ENCODE measurements at places on chromosomes 11 and 22.

DNA sequence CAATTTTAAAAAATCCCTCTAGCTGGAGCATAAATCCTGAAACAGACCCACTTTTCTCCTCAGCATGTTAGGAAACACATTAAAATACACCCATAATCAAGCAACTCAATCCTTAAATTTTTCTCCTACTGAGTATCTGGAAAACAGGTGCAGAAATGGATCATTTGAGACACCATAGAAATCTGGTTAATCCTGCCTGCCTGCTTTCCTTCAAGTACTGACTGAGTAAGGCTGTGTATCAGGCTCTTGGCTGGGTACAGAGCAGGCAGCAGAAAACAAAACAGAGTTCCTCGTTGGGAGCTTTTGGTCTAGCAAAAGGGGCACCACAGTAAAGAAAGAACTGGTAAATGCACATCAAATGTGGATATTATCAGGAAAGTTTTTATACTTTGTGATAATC lies 1.9 kb downstream of the KCNQ1OT1 start:
- DNase-seq: no peak

GRCh38 chr11:10495464-10495786 lies 40.4 kb downstream of the AMPD3 start:
- peak; percentile 15 for DNase-seq

- DNase-seq: no peak
These were observed 5.5 kb downstream of the SNAP29 start for GRCh38 chr22:20864186-20864908.

DNA sequence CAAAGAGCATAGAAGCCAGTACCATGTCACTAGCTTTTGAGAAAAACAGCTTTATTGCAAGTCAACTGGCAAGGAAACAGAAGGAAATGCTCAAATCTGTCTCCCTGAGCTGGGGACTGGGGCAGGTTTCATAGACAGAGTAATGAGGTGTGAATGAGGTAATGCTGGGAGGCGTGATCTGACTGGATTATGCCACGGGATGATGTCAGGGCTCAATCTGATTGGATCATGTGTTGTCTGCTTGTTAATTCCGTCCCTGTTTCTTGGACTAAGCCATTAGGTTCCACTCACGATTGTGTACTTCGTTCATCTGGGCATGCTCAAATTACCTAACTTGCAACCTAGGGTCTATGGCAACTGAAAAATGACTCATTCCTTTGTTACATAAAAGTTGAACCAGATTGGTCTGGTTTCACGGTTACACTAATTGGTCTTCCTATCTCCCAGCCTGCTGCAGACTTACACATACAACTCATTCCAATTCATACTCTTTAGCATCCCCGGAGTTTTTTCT lies 20.2 kb upstream of the OR10A5 start:
- no peak for DNase-seq

GRCh38 chr11:93585758-93586157 lies 42.6 kb upstream of the SMCO4 start:
- no peak for DNase-seq

- no peak for DNase-seq
These were observed 31.7 kb upstream of the P2RY2 start for GRCh38 chr11:73186294-73186850.

DNA sequence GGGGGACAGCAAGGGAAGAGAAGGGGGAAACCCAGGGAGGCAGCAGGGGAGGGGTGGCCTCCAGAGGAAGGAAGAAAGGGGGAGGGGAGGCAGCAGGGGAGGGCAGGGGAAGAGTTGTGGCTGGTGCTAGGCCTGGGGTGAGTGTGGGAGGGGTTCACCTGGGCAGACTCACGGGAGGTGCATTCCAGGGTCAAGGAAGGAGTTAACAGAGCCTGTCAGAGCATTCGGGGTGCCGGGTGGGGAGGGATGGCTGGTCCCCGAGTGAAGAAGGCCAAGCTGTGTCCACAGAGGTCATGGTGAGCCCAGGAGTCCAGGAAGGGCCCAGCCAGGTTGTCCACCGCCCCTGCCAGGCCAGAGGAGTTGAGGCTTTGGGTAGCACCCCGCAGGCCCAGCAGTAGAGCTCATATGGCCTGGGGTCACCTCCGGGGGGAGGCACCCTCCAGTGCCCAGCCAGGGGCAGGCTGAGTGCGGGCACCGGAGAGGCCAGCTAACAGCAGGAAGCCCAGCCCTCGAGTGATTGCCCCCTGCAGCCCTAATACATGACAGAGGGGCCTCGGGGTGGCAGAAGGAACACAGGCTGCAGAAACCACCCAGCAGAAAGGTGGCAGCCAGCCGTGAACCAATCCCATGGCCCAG lies 31.1 kb upstream of the PPARA start:
- DNase-seq: no peak

- DNase-seq: no peak
These were observed 1256.1 kb upstream of the CNTN5 start for GRCh38 chr11:97764605-97765004.

DNA sequence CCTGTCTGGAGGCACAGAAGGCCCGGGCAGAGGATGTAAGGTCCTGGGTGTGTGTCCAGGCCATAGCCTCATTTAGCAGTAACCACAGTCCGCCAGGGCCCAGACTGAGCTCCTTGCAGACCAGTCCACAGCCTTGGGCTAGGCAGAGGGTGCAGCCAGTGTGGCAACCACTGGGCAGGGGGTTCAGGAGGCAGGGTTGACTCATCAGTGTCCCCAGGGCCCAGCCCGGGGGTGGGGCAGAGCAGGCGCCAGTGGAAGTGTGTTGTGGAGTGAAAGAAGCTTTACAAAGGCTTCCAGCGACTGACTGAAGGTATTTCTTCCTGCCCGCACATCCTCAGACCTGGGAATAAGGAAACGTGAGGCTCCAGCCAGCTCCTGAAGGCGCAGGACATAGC lies 27.7 kb upstream of the WNT11 start:
- peak; percentile 31 for DNase-seq

DNA sequence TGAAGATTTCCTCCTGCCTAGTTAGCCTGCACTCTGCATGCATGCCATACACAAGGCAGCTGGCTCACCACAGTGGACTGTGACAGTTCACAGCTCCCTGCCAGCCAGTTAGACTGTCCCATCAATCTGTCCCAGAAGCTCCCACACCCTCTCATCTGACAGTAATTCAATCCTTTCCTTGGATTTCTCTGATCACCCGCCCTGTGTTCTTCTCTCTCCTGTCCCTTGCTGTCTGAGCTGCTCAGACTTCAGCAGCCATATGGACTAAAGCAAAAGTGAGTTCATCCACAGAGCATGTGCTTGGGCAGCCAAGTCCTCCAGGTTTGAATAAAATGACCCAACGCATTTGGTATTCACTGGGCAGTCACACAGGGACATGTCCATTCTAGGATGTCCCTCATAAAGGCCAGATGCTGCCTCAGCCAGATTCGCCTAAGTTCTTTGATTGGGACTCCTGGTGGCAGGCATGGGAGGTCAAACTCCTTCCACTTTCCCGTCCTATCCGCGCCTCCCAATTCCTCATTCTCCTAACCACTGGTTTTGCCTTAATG lies 54.5 kb upstream of the ZBTB44 start:
- no peak for DNase-seq

GRCh38 chr11:14898906-14899305 lies 6.9 kb upstream of the CYP2R1 start:
- DNase-seq: no peak

DNA sequence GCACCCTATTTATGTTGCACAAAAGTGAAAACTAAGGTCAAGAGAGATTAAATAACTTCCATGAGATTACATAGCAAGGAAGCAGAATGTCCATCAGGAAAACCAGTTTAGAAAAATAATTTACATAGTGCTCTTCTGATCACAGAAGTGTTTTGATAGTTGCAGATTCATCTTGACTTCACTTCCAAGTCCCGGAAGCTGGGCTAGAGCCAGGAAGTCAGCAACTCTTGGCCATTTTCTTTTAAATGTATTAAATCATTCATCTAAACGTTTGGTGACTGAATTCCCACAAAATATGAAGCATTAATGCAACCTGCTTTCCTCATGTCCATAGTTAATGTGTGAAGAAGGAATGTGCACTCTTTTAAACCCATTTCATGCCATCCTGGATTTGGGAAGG lies 29.7 kb downstream of the APLP2 start:
- DNase-seq: no peak

DNA sequence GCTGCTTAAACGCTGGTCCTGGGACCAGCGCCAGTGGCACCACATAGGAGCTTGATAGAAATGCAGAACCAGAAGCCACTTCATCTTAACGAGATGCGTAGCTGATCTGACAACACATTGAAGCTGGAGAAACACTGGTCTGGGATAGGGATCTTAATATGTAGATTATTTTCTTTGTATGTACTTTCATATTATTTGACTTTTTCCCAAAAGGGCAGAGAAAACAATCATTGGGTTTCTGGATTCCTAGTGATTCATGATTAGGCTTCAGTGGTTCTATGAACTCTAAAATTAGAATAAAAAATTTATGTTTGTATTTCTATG lies 12.3 kb downstream of the MPEG1 start:
- DNase-seq: no peak

- no peak for DNase-seq
These were observed 2285.3 kb downstream of the LRRC4C start for GRCh38 chr11:39174196-39174595.

- DNase-seq: no peak
These were observed 274.2 kb downstream of the FAM76B start for GRCh38 chr11:95515371-95515770.

GRCh38 chr11:27532652-27533325 lies 26.2 kb upstream of the LIN7C start:
- no peak for DNase-seq

GRCh38 chr22:48660790-48661740 lies 1166.6 kb downstream of the BRD1 start:
- no peak for DNase-seq

- DNase-seq: no peak
These were observed 2.7 kb upstream of the ARHGAP42 start for GRCh38 chr11:100684101-100685065.

DNA sequence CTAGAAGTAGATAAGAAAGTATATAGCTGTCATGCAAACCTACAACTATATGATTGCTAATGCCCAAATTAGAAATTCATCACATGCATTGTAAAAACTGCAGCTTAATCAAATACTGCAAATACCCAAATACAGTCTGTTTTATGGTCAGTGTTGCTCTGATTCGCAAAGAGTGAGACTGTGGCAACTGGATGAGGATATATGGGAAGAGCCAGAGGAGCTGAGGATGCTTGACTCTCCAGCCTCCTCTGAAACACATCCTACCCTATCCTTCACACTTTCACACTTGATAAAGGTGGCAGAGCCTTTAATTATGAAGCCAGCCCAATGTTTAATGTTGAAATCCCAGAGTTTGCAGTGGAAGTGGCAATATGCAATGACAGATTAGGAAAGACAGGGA lies 21.9 kb upstream of the OR2AT4 start:
- no peak for DNase-seq

DNA sequence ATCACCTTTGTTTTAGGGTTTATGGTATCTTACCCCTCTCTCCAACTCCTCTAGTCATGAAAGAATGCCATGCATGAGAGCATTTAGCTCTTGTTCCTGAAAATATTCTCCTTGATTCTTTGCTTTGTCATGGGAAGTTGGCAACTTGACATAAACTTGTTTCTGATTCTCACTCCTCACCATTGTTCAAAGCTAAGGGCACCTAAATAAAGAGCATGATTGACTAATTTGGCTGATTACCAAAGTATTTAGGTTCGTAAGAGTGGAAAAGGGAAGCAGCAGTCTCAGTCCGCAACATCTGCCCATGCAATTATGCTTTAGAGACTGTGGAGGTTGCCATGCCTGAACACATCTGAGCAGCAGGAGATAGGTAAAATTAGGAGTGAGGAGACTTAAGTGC lies 26.4 kb downstream of the OR52K1 start:
- no peak for DNase-seq

DNA sequence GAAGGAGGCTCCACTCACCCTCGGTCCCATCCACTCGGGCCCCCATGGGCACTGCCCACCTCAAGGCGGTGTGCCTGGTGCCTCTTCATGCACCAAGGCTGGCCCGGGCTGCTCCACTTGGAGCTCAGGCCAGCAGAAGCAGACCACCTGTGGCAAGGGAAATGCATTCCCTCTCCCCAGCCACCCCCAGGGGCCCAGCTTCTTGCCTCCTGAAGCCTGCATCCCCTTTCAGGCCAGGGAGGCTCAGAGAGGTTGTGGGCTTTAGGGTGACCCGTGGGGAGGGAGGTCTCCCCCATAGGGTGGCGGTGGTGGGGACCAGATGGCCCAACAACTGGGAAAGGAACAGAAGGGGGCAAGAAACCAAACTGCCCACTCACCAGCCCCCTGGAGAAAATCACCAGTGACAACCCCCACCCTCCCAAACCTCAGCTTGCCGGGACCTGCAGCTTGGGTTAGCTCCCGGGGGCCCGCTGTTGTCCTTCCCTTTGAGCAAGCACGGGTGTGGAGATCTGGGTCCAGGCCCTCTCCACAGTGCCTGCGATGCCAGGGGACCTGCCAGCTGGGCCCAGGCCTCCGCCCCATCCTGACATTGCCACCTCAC lies 8.4 kb downstream of the CBX6 start:
- no peak for DNase-seq

DNA sequence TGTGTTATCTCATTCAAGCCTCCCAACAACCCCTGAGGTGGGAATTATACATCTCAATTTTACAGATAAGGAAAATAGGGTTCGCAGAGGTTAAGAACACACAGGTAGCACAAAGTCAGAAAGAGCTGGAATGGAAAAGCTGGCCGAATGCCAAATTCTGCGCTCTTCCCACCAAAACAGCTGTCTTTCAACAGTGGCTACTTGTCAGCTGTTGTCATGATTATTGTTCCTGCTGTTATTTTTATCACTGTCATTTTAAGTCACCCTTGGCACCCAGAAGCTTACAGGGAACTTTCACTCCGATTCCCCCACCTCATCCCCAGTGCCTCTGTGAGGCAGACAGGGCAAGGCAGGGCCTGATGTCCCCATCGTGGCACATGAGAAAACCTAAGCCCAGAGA lies 74.5 kb upstream of the CSNK2A3 start:
- DNase-seq: no peak

DNA sequence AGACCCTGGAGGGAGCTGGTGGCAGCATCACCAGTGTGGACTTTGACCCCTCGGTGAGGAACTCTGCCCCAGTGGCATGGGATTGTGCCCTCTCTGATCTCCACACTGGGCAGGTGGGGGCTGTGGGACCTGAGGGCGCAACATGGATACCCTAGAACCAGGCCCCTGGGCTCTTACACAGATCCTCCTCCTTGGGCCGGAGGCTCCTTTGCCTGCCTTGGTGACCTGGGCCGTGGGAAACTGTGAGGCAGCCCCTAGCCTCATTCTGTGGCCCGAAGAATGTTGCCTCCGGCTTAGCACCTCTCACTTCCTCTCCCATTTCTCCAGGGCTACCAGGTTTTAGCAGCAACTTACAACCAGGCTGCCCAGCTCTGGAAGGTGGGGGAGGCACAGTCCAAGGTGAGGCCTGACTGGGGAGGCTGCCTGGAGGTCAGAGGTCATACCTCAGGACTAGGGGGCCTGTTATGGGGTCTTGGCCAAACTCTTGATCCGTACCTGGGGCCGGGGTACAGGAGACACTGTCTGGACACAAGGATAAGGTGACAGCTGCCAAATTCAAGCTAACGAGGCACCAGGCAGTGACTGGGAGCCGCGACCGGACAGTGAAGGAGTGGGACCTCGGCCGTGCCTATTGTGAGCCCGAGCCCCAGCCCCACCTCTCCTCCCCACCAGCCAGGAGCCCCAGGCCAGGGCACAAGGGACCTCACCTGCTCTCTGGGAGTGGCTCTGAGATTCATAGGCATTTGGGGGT lies 12.2 kb downstream of the ATG16L2 start:
- DNase-seq: no peak

GRCh38 chr22:26737262-26737661 lies 79.9 kb downstream of the MIAT start:
- DNase-seq: no peak
